ENCODE measurements at places on chromosomes 12 and 14.

DNA sequence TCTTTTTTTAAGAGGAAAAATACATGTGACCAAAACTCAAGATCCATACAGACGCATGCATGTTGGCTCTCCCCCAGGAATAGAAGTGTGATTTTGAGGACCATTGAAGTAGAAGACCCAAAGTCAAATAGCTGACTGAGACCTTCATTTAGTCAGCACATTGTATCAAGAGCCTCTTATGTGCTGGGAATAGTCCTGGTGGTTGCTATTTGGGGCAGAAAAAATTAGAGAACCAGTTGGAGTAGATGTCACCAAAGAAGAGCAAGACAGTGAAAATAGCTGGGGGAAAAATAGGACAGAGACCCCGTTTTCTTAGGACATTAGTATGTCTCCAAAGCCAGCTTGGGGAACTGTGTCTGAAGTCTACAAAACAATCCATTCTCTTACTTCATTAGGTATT is 93.6 kb downstream of the PELI2 start:
- no peak for DNase-seq

GRCh38 chr14:70888681-70889175 is 18.5 kb upstream of the PCNX1 start:
- DNase-seq, result no peak

- DNase-seq, result no peak
Observed at GRCh38 chr14:105390849-105391500, 7.4 kb upstream of the TEX22 start.

DNA sequence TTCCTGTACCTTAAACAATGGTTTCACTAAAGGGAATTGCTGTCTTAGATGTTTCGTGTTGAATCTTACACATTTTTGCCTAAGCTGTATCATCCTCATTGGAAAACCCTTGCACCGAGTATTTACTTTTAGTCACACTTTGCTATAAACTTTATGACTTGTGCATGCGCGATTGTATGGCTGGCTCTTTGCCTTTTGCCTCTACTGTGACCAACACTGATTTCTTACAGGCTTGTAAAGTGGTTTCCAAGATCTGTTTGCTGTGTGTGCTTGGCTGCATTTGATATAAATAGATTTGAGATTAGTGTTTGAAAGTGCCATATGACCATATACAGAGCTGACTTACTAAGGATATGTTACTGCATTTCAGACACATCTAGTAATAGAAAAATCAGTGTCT is 40.5 kb downstream of the RASSF3 start:
- no peak for DNase-seq

DNA sequence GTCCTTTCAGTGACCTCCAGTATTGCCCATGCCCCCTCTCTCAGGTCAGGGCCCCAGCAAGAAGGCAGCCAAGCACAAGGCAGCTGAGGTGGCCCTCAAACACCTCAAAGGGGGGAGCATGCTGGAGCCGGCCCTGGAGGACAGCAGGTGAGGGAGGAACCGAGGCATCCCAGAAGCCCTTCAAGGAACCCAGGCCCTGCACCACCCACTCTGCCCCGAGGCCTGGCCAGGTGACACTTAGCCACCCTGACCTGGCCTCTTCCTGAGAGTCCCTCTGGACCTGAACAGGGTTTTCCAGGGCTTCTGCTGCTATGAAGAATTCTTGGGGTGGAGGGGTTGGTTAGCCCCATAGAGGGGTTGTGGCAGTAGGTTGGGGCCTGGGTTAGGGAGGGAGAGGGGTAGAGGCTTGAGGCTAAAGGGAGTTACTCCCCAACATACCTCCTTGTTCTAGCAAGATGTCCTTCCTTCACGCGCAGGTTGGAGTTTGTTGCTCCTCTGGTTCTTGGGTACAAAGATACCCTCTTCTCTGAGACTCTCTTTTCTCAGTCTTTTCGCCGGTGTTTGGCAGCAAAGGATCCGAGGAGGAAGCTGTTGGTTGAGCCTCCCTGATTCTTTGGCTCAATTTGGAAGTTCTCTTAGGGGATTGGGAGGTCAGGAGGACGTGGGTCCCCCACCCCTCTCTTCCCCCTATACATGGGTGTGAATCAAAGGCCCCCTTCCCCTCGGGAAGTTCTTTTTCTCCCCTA is 2.1 kb downstream of the TARBP2 start:
- no peak for DNase-seq

DNA sequence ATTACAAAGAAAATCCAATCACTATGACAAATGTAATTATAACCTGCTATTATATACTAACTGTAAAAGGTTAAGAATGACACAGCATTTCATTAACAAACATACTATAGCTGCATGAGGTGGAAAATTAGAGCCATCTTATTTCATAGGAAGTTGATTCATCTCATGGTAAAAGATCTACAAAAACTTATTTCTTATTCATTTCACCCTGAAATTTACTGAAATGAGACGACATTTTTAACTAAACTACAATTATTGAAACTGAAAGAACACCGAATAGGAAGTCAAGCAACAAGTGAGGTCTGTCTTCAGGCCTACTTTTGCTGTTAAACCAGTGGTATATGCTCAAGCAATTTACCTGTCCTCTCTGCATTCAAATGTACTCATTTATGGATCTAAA is 87.2 kb downstream of the CEP83 start:
- DNase-seq, result no peak

DNA sequence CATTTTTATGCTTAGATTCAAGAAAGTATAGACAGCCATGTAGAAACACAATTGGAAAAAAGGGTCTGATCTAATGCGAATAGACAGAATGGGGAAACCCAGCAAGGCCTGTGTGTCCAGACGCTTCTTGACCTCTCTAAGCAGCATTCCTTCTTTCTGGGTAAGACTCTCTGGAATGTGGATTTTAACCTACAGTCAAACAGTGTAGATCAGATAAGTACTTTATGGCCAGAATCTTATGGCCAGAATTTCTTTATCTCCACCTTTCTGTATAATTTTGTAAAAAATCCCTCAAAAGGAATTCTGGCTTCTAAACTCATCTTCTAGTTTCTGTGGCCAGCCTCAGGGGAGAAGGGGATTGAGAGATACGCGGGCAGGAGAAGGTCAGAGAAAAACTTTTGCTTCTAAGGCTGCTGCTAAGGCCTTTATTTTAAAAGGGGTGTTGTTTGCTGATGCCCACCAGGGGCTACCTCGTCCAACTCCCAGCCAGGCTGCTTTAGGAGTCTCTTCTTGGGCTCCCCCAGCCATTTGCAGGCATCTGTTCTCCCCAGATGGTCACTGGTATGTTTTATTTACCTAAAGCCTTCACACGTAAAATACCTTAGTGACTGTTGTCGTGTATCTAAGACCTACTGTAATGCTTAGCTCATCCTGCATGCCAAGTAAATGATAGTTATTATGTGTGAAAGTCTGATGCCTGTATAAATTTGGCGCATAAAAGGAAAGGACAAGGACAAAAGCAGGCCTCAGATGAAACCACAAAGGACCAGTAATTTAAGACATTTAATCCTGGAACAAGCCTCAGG is 68.4 kb downstream of the ANO6 start:
- no peak for DNase-seq

- DNase-seq, result no peak
Observed at GRCh38 chr12:106193394-106194215, 54.2 kb downstream of the CKAP4 start.

Data from NCI-H1417 treated with DMSO at 0.1 percent for 48 hours (cell line).